Stimulated activated CD4-positive, alpha-beta T cell treated with anti-CD3 and anti-CD28 coated beads, Interleukin-15, amount 100 ng/mL, for 1 hour (primary cell): ENCODE measurements at places on chromosomes 3 and 15.

- no peak for DNase-seq
Measured at GRCh38 chr3:64188810-64189560, 36.3 kb downstream of the PRICKLE2 start.

- no peak for DNase-seq
Measured at GRCh38 chr3:11522953-11523571, 120.7 kb downstream of the VGLL4 start.

DNA sequence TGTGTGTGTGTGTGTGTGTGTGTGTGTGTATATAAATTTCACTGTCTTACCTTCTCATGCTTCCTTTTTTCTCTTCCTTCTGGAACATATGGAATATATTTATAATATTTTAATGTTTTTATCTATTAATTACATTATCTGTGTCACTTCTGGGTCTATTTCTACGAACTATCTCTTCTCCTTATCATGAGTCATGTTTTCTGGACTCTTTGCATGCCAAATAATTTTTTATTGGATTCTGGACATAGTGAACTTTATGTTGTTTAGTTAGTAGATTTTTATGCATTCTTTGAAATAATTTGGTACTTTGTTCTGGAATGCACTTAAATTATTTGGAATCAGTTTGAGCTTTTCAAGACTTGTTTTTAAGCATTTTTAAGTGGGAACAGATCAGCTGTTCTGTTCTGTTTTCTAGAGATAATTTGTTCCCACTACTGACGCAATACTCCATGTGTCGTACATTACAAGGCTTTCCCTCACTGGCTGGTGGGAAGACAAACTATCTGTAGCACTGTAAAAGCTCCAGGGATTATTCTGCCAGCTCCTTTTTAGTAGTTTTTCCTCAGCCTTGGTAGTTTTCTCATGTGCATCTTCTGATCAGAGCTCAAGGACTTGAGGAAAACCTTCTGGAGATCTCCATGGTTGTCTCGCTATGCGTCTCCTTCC is 302.0 kb downstream of the CLSTN2 start:
- no peak for DNase-seq

DNA sequence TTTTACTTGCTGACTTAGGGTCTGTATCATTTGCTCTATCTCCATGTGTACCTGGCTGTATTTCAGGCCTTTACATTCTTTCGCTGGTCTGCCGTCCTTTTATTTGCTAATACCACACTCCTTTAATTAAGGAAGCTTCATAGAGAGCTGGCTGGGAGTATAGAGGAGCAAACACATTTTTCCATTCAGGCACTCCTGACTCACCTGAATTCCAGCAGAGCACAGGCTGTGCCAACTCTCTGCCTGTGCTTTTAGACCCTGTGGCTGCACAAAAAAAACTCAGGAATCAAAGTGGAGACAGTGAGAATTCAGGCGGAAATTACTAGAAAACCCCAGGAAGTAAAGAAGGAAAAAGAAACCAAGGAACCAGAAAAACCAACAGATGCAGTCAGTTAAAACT is 29.0 kb upstream of the ATP10A start:
- DNase-seq, result no peak

DNA sequence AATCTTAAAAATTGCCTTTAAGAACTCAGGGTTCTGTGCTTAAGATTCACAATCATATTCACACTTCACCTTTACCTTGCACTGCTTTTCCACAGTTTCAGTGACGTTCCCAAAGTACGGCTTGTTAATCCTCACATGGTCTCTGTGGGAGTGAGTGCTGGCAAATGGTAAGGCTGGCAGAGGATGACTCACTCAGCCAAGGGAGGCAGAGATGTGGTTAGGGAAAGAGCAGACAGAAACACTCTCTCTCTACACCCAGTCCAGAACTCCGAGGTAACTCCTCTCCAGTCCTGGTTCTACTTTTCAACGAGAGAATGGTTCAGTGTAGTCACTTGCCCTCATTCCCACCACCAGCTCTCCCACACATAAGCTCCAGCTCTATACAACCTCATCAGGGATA is 33.1 kb downstream of the RASGRP1 start:
- no peak for DNase-seq

- DNase-seq, result peak; percentile 73
Measured at GRCh38 chr3:46895204-46895660, 17.7 kb downstream of the PTH1R start.

DNA sequence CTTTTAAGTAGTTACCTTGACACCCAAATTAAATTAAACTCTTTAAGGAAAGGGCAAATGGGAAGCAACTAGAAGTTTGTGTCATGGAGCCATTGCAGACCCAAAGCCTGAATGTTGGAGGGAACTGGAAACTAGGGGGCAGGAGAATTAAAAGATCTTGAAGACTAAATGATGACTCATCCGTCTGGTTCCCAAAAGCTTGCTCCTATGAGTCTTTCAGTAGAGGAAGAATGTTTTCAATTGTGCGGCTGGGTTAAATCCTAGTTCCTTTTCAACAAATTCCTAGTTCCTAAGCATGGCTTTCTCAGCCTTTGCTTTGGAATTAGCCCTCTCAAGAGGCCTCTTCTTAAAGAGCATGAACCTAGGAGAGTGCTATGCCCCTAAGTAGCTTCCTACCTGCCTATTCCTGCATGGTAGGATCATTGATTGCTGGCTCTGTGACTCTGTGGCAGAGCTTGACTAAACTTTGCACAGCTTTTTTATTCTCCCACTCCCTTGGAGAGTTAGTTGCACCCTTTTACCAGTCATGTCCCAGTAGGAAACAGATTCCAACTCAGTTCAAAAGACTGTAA is 17.7 kb downstream of the CLEC3B start:
- DNase-seq, result no peak

DNA sequence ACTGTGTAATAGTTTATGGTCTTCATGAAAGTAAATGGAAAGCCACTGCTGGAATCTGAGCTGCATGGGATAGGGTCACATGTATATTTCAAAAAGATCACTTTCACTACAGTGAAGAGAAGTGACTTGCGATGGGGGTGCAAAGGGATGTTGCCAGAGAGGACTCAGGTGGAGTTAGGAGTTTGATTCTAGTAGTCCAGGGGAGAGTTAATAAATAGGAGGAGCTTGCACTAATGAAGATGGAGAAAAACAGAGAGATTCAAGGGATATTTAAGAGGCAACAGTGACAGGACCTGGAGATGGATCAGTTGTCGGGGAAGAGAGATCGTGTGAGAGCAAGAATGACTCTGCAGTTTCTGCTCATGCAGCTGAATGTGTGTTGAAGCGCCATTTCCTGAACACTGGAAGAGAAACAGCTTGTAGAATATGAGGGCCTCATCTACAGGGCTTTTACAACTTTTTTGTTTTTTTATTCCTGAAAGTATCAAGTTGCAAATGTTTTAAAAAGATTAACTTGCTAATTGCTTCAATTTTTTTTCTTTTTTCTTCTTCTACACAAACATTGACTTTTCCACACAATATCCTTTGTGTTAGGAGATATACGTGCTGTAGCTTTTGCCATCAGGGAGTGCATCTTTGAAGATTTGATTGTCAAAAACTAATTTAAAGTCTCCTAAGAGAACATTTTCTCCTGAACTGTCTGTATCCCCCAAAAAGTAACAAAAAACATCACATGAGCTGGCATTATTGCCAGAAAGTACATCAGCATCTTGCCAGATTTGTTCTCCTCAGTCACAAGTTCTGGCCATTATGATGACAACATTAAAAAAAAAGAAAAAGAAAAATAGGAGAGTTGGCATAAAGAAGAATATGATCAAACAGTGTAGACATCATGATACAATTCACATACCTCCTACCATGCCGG is 37.5 kb downstream of the SETMAR start:
- DNase-seq, result no peak

- no peak for DNase-seq
Measured at GRCh38 chr15:100807028-100807427, 72.6 kb upstream of the ALDH1A3 start.

- DNase-seq, result no peak
Measured at GRCh38 chr3:172153335-172153861, 114.0 kb downstream of the FNDC3B start.

GRCh38 chr3:85781806-85782205 is 823.0 kb downstream of the CADM2 start:
- DNase-seq, result no peak

DNA sequence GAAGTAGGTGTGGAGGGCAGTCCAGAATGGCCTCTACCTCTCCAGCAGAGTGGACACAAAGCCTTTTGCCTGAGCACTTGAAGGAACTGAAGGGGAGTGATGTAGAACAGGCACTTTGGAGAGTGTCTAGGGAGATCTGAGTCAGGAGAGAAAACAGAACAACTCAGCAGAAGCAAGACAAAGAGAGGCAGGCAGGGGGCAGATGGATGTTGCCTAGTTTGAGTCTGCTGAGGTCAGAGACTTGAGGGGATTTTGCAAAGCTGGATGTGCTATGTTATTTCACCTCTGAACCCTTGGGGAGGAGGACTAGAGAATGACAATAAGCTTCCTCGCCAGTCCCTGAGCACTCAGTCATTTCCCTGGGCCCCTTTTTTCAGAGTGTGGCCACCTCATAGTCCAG is 366.4 kb downstream of the EPHB1 start:
- DNase-seq, result no peak

- no peak for DNase-seq
Measured at GRCh38 chr3:104546301-104546700, 820.4 kb upstream of the ALCAM start.

DNA sequence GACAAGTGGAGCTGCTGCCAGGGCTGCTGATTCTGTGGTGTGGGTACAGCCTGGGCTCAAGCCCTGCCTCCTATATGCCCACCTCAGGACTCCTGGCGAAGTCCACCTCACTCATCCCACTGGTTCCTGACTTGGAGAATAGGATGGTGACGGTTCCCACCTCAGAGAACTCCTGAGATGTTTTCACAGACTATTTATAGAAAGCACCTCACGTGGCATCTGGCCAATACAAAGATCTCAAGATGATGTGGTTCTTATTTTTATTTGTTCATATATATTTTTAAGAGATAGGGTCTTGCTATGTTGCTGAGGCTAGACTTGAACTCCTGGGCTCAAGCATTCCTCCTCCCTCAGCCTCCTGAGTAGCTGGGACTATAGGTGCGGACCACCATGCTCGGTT is 236.9 kb upstream of the BHLHE40 start:
- no peak for DNase-seq

- DNase-seq, result no peak
Measured at GRCh38 chr3:71305231-71306206, 278.0 kb downstream of the FOXP1 start.

DNA sequence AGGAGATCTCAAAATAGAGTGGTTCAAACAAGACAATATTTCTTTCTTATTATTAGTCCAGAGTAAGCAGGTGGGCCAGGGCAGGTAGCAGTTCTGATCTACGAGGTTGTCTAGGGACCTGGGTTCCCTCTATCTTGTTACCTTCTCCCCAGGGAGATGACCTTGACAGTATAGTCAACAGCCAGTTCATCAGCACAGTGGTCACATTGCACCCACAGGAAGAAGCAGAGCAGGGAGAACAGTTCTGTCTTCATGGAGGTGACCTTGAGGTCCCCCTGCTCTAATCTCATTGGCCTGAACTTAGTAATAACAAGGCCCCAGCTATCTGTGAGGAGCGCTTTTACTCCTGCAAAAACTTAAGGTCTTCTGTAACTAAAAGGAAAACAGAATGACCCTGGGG is 21.7 kb downstream of the SLC49A4 start:
- DNase-seq, result no peak

- no peak for DNase-seq
Measured at GRCh38 chr3:192239956-192240355, 487.4 kb downstream of the FGF12 start.

GRCh38 chr3:38479431-38480092 is 16.6 kb upstream of the EXOG start:
- no peak for DNase-seq

- DNase-seq, result no peak
Measured at GRCh38 chr3:129605922-129606635, 397 bp downstream of the PLXND1 start.

DNA sequence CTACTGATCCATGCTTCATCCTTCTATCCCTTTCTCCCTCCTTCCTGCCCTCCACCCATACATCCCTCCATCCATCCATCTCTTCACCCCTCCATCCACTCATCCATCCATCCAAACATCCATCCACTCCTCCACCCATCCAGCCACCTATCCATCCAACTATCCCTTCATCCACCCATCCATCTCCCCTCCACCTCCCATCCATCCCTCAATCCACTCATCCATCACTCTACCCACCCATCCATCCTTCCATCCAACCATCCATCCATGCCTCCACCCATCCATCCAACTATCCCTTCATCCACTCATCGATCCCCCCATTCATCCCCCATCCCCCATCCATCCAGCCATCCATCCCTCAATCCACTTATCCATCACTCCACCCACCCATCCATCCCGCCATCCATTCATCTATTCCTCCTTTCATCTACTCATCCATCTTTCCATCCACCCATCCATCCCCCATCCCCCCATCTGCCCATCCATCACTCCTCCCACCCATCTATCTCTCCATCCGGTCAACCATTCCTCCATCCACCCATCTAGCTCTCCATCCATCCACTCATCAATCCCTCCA is 132.4 kb upstream of the IQSEC1 start:
- DNase-seq, result no peak

- no peak for DNase-seq
Measured at GRCh38 chr3:95277613-95278012, 1214.8 kb downstream of the NSUN3 start.

GRCh38 chr3:30779686-30780287 is 114.7 kb downstream of the GADL1 start:
- DNase-seq, result no peak

DNA sequence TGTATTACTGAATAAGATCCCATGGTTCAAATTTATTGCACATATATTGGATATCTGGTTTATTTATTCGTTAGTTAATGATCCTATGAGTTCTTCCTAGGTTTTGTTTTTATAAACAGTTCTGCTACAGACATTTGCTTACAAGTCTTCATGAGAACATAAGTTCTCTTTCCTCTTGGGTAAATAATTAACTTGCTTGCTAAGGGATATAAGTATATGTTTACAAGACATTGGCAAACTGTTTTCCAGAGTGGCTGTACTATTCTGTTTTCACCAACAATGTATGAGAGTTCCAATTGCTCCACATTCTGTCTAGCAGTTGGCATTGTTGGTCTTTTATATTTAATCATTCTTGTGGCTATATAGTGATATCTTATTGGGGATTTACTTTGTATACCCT is 341.8 kb upstream of the GBE1 start:
- no peak for DNase-seq

- no peak for DNase-seq
Measured at GRCh38 chr3:16151109-16151508, 23.4 kb upstream of the GALNT15 start.

- no peak for DNase-seq
Measured at GRCh38 chr15:74317820-74318375, 49.5 kb downstream of the CYP11A1 start.

DNA sequence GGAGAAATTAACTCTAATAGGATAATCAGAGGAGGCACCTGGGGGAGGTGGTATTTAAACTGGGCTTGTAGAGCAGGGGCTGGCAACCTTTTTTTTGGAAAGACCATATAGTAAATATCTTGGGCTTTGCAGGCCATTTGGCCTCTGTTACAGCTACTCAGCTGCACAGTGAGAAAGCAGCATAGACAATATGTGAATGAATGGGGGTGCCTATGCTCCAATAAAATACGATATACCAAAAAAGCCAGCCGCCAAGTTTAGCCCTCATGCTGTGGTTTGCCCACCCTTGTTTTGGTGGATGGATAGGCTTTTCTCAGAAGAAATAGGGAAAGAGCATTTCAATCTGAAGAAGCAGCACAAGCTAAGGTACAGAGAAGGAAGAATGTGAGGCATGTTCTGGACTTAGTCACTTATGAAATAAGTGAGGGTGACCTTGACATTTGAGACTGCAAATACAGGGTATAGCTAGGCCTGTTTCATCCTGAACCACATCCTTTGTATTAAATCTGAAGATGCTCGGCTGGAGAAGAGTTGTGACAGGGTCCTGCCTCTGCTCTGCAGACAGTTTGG is 131.0 kb upstream of the NR2E3 start:
- DNase-seq, result no peak
